ENCODE measurements at places on chromosomes 12 and 14. TPM values are rescaled to one million over a fixed set of nuclear protein-coding genes. Genes with fewer than 3 reads are reported as not detected.

ANO2 gene
- polyA plus RNA-seq, result not detected

ALX1 gene
- polyA plus RNA-seq, result not detected

POTEM gene
- polyA plus RNA-seq, result not detected

RACGAP1 gene
- 5.0 TPM for polyA plus RNA-seq

ZDHHC22 gene
- polyA plus RNA-seq, result 3.5 TPM

KRT75 gene
- polyA plus RNA-seq, result not detected

RPL10L gene
- polyA plus RNA-seq, result not detected

ARMH4 gene
- 177 TPM for polyA plus RNA-seq

DEGS2 gene
- polyA plus RNA-seq, result 1.2 TPM

SNRPF gene
- polyA plus RNA-seq, result 57.3 TPM

RITA1 gene
- 10.7 TPM for polyA plus RNA-seq

OVCH1 gene
- polyA plus RNA-seq, result 3.0 TPM

ST8SIA1 gene
- polyA plus RNA-seq, result 57.8 TPM

CLEC2B gene
- polyA plus RNA-seq, result 3.9 TPM

ACSS3 gene
- polyA plus RNA-seq, result 0.20 TPM

HOXC6 gene
- polyA plus RNA-seq, result not detected
